ENCODE measurements at places on chromosomes 11 and 22.
A peak's percentile ranks its signal among the peaks of the same experiment; 100 is the strongest.

- no peak for DNase-seq
These were observed 921 bp upstream of the NUCB2 start for GRCh38 chr11:17275400-17276235.

DNA sequence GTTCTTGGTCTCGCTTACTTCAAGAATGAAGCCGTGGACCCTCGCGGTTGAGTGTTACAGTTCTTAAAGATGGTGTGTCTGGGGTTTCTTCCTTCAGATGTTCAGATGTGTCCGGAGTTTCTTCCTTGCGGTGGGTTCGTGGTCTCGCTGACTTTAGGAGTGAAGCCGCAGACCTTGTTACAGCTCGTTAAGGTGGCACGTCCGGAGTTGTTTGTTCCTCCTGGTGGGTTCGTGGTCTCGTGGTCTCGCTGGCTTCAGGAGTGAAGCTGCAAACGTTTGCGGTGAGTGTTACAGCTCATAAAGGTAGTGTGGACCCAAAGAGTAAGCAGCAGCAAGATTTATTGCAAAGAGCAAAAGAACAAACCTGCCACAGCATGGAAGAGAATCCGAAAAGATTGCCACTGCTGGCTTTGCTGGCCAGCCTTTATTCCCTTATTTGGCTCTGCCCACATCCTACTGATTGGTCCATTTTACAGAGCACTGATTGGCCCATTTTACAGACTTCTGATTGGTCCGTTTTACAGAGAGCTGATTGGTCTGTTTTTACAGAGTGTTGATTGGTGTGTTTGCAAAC, 27.1 kb upstream of the NXPE2 start:
- no peak for DNase-seq

DNA sequence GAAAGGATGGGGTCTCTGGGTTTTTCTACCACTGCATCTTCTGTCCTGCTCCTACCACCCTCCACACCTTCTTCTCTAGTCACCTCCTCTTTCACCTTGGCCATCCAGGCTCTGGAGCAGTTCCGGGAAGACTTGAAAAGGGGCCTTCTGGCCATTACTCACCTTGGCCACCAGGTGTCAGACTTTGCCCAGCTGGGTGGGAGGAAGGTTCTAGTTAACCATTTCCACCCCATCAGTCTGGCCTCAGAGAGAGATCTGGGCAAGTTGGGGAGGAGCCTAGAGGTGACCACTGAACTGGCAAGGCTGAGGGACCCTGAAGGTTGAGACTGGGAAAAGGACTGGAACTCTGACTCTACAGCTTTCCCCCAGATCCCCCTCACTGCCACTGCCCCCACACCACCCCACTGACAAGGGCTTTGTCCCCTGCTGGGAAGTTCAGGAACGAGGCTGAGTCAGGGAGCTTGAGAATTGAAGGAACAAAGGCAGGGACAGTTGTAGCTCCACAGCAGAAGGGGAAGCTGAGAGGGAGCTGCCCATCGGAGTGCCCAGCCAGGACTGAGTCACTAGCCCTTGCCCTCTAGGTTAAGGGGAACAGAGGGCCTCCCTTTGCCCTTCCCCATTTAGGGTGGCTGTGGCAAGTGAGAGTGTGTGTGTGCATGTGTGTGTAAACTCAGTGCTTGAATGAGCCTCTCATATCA, 3.7 kb upstream of the POLD4 start:
- DNase-seq = peak; percentile 80

DNA sequence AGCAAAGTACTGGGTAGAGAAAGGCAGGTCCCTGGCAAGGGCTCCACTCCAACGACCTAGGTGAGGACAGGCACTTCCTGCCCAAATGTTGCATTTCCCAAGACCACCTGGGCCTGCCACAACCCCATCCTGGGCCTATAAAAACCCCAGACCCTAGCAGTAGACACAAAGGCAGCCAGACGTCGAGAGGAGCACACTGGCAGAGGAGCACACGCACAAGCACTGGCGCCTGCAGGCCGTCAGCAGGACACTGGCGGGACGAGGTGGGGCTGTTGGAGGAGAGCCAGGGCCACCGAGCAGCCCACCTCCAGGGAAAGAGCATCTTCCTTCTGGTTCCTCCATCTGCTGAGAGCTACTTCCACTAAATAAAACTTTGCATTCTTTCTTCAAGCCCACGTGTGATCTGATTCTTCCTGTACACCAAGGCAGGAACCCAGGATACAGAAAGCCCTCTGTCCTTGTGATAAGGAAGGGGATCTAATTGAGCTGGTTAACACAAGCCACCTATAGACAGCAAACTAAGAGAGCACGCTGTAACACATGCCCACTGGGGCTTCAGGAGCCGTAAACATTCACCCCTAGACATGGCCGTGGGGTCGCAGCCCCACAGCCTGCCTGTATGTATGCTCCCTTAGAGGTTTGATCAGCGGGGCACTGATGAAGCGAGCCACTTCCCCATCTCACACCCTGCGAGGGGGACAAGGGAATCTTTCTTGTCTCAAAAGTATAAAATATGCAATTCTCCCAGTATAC, 89.7 kb upstream of the MTMR2 start:
- no peak for DNase-seq

- no peak for DNase-seq
These were observed 2.4 kb upstream of the SCARF2 start for GRCh38 chr22:20439928-20440575.

GRCh38 chr11:69209421-69210309, 53.9 kb downstream of the SMIM38 start:
- no peak for DNase-seq

GRCh38 chr11:122207505-122207904, 91.5 kb upstream of the BLID start:
- peak; percentile 96 for DNase-seq

GRCh38 chr11:79397252-79397651, 43.6 kb downstream of the TENM4 start:
- DNase-seq = no peak

DNA sequence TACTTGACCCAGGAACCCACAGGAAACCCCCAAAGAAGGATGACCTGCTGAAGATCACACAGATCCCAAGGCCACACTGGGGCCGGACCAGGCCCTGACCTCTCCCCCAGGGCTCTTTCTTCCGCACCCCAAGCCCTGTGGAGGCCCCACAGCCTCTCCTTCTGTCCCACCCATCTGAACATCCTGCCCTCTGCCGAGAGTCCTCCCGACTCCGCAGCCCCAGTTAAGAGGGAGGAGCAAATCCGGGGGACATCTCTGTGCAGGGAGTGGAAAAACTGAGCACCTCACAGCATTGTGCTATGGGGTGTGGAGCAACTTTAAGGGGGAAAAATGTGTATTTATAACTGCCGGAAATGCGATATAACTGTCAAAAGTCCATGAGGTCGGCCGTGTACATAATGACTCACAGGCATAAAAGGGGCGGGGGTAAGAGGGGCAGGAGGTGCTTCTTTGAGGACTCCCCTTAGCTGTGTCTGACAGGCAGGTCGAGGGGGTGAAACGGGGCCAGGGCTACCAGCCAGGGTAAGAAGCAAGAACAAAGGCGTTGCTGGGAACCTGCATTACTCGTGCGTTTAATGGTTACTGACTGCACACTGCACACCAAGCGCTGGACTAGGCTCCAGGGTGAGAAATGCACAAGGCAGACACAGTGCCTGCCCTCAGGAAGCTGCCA, 57.2 kb downstream of the WNT11 start:
- DNase-seq = no peak

- peak; percentile 17 for DNase-seq
These were observed 17.7 kb upstream of the PRDM10 start for GRCh38 chr11:130020323-130020722.

GRCh38 chr11:109486129-109486528, 64.1 kb downstream of the C11orf87 start:
- no peak for DNase-seq

DNA sequence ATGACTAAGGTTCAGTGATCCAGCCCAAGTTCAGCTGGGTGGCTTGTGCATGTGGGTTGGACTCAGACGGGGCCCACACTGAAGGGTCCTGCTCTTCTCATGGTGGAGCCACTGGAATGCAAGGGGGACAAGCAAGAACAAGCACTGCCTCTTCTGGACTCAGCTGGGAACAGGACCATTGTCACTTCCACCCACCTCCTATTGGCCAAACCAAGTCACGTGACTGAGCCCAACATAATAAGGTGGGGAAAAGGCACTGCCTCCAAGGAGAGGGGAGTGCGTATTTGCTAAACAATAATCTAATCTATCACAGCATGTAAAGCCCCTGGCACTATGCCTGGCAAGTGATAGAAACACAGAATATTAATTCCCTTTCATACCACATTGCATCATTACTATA, 87.1 kb downstream of the CHST1 start:
- no peak for DNase-seq

GRCh38 chr11:116062129-116062489, 557.9 kb upstream of the CADM1 start:
- DNase-seq = no peak

DNA sequence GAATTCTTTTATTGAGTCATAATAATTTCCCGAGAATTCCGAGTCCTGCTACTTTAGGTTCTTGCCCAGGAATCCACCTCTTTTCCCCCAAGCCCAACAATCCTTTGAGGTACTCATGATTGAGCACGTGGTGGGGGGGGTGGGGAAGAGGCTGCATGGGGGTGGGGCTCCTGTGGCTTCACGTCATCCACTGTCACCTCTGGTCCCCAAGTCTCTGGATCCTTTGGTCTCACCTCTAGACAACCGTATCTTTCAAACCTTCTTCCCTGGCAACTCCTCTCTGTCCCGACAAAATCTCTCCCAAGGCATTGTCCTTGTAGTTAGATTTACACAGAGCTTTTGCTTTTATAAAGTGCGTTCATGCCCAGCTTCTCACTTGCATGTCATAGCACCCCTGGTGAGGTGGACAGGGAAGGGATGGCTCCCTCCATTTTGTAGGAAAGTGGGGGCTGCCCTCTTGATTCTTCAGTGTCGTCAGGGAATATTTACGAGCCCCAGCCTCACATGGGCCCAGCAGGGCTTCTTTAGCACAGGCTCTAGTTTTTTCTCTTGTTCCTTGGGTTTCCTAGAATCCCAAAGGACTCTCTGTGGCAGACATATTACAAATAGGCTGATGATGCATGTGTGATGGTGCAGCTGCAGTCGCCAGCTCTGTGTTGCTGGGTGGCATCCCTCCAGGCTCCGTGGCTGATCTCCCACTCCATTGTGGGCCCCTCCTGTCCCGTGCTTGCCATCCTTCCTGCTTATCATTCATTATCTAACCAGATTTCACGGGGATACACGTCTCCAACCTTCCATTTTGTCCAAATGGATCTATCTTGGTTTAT, 8.4 kb downstream of the UCP3 start:
- no peak for DNase-seq

- no peak for DNase-seq
These were observed 44.9 kb upstream of the TH start for GRCh38 chr11:2216400-2217064.

DNA sequence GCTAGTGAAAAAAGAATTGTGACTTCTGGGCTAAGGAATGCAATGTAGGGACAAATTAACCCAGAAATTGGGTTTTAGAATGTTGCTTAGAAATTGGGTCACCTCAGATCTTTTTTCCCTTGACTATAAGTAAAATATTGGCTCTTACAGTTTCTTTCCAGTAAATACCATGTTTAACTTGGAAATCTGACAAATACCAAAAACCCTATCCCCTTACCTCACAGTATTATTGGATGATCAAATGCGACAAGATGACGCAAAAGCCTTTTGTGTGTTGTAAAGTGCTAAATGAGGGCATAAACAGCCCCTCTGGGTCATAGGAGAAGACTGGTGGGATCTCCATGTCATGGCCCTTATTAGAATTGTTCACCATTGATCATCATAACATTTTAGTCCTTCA, 6.1 kb upstream of the UPB1 start:
- DNase-seq = no peak

DNA sequence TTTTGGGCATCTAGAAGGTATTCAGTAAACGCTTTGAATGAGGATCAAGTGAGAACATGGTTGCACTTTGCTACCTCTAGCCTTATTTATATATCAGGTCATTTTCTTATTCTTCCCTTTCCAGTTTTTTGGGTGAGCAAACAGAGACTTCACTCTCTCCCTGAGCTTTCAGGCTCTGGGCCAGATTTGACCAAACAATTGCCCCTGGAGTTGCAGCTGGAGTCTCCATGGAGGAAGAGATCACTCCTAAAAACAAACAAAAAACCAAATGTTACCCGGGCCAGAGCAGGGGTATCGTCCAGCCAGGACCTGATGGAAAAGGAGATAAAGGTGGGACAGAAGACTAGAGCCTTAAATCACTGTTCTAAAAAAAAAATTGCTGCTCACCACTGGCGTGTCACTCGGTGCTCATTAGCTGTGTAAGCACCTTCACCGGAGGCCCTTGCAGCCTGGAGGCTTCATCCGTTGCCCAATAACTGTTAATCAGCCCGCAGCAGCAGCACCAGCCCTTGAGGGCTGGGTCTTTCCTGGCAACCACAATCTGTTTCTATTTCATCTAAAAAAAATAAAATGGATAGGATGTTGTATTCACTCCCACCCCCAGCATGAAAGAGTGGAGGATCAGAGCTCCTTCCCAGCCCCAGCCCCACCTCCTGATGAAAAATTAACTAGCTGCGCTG, 125.0 kb downstream of the PKNOX2 start:
- DNase-seq = no peak

- DNase-seq = no peak
These were observed 6.4 kb upstream of the TBC1D10A start for GRCh38 chr22:30332994-30333706.

DNA sequence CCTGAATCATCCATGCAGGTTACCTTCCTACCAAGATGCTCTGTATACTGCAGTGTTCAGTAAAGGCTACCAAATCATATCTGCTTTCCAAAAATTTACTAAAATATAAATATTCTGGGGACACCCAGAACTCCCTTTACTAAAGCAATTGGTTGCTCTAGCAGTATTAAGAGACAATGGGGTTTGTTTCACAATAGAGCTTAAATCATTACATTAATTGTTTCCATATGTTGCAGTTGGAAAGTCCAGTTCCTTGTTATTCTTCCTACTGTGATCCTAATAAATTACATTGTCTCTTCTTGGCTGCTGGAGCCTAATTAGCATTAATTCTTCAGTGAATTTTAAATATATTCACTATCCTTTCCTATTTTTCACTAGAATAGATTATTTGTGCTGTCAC, 316.0 kb upstream of the MTNR1B start:
- DNase-seq = peak; percentile 64

DNA sequence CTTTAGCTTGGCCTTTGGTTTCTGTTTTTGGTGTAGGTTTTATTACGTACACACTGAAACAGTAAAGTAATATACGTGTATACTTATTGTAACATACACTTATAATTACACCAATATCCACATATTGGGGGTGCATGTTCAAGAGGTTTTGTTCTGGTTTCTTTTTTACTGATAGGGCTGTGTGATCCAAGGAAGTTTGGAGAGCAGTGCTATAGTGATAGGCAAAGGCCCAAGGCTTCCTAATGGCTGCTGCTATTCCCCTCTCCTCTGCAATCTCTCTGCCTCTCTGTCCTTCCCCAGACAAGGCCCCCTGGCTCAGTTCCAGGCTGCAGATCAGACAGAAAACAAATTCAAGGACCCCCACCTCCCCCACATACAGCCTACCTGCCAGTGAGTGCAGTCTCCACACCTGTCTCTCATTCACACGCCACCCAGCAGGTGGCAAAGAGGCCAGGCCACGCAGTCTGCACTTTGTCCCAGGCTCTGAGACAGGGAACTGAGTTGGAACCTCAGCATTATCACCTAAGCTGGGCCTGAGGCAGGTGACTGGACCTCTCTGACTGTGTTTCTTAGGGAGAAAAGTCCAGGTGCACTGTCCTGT, 15.1 kb downstream of the TMEM184B start:
- DNase-seq = peak; percentile 46

- DNase-seq = no peak
These were observed 32.8 kb downstream of the ARHGAP20 start for GRCh38 chr11:110679323-110679975.

All from muscle of leg (tissue), 16 donors.